ENCODE measurements at places on chromosomes 6 and 20. TPM values are rescaled to one million over a fixed set of nuclear protein-coding genes. Genes with fewer than 3 reads are reported as not detected.

- peak; percentile 15 for DNase-seq
- H3K4me3 ChIP-seq = no peak overlapping the region
- H3K4me1 ChIP-seq = peaks cover 12% of the 10 kb centered on the region
- no peaks in the 10 kb centered on the region for H3K27me3 ChIP-seq
- no peaks in the 10 kb centered on the region for H3K36me3 ChIP-seq
These were observed 6.4 kb downstream of the TPMT start for GRCh38 chr6:18148304-18149025.

The INSM1 gene
- total RNA-seq = 7.7 TPM

GRCh38 chr6:81875782-81876293 lies 123.4 kb upstream of the TENT5A start:
- no peaks in the 10 kb centered on the region for H3K27me3 ChIP-seq
- no peak overlapping the region for H3K27ac ChIP-seq
- no peak for DNase-seq

DNA sequence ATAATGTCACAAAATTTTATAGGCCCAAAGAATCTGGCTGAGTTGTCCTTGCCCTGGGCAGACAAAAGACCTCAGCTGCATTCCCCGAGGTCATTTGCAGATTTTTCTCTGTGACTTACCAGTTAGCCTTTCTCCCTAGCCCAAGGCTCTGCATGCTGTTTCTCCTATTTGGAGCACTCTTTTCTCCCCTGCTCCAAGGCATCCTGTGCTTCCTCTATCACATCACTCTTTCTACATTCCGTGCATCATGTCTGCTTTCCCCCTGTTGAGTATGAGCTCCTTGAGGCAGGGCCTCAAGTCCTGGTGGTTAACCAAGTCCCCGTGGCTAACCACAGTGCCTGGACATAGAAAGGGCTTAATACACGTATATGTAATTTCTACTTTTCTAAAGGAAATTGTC lies 593 bp upstream of the GSTA3 start:
- H3K27me3 ChIP-seq = no peaks in the 10 kb centered on the region
- peak overlapping the region; percentile 71 for H3K27ac ChIP-seq
- peaks cover 7% of the 10 kb centered on the region for H3K4me1 ChIP-seq
- H3K4me3 ChIP-seq = no peak overlapping the region
- no peaks in the 10 kb centered on the region for H3K36me3 ChIP-seq

The ABHD16B gene
- not detected for total RNA-seq

The MCCD1 gene
- total RNA-seq = not detected

Measured in adrenal gland (tissue), 19 donors.